ENCODE measurements at places on chromosomes 5 and 9.

- DNase-seq = no peak
Measured at GRCh38 chr5:65903581-65903980, 22.8 kb upstream of the ERBIN start.

GRCh38 chr9:69633716-69634115 is 38.5 kb downstream of the APBA1 start:
- DNase-seq = no peak

DNA sequence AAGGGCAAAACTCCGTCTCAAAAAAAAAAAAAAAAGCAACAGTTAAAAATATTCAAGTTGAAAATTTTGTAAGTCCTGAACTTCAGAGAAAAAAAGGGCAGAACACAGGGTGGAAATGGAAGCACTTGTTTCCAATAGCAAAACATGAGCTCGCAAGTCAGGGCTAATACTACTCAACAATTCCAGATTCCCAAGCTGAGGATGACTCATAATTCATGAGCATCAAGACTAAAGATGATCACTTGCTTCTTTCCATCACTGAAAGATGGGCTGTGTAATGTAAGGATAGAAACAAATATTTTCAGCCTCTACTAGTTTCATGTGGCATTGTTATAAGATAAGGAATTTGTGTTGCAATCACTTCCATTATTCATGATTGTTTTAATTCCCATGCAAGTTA is 33.5 kb upstream of the FST start:
- no peak for DNase-seq

DNA sequence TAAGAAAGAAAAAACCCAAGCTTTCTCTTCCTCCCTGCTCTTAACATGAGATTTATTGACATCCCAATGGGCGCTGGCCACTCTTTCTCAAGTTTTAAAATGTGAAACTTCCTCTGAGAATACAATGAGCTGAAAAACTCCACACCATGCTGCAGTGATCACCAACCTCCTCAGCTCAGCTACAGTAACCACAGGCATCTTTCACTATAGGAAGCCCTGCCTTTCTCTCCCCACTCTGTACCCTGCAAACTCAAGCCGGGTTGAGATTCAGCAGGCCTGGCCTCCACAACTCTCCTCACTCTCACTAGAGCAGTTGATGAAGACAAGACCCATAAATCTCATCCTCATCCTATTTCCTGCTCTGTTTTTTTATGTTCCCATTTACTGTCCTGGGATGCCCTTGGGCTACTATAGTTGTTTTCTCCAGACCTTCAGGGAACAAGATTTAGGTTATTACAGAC is 48.3 kb downstream of the SH3TC2 start:
- no peak for DNase-seq

- no peak for DNase-seq
Measured at GRCh38 chr9:82406456-82407085, 418.0 kb downstream of the SPATA31D1 start.

GRCh38 chr9:92665836-92666235 is 4.1 kb downstream of the IPPK start:
- DNase-seq = no peak

Measured in neural crest cell (in vitro differentiated cells).